ENCODE measurements at places on chromosomes 4 and X.

DNA sequence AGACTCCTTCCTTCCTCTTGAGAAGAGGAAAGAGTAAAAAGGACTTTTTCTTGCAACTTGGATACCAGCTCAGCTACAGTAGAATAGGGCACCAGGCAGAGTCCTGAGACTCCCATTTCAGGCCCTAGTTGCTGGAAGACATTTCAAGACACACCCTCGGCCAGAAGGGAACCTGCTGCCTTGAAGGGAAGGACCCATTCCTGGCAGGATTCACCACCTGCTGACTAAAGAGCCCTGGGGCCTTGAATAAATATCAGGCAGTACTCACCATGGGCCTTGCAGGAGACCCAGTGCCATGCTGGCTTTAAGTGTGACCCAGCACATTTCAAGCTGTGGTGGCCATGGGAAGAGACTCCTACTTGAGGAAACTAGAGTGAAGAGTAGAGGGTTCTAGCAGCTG lies 317.6 kb downstream of the DKK2 start:
- DNase-seq: no peak

DNA sequence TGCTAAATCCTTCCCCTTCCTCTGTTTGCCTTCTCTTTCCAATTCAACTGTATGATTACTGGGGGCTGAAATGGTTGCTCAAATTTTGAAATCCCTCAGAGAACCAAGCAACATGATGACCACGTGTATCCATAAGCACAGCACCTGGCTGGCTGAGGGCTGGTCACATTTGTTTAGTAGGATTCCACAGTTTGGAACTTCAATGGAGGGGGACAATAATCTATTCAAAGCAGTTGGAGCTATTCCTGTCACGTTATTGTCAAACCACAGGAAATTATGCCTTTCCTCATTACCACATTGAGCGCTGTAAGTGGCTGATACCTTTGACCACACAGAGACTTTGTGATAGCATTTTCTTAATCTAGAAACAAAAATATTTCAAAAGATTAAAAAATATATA lies 7.0 kb downstream of the TMSB4X start:
- DNase-seq: no peak

DNA sequence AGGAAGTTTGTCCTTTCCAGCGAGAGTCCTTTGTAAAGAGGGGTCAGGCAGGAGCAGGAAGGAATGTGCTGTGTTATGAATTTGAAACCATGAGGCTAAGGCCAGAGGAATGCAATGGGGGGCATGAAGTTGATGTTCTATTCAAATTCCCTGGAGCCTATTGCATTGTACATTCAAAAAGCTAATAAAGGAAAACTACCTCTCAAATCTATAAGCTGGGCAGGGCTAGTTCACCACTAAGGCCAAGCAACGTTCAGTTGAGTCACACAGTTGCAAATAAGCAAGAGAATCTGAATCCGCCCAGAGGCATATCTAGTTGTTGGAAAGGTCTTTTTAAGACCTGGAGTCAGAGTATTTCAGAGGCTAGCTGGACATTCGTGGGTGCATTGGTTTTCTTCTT lies 148.3 kb downstream of the DCTD start:
- DNase-seq: no peak

- no peak for DNase-seq
Measured at GRCh38 chr4:188818300-188818699, 679.1 kb downstream of the TRIML1 start.

GRCh38 chrX:130110379-130111219 lies at the start of gene ELF4:
TSS of gene ELF4 (minus strand) at chrX:130110497. CDS start at chrX:130081330, 29,167 bp downstream.
- peak; percentile 9 for DNase-seq

DNA sequence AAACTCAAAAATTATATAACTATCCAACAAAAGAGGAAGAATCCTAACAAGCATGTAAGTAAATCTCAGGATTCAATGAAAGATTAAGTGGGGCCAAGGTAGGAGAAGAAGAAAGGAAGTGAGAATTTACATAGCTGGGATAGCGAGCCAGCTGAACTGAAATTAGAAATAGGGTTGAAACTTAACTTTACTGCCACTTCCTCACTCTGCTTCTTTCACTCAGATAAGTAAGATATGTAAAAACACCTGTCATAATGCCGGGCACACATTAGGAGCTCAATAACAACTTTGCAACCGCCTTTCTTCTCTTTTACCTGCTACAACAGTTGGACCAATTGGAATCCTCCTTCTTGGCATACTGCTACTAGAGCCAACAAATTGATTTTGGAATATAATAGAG lies 129.4 kb downstream of the CNKSR2 start:
- DNase-seq: no peak

- no peak for DNase-seq
Measured at GRCh38 chr4:152680988-152681603, 1.3 kb upstream of the TMEM154 start.

GRCh38 chrX:114615765-114616164 lies 31.9 kb downstream of the HTR2C start:
- no peak for DNase-seq

DNA sequence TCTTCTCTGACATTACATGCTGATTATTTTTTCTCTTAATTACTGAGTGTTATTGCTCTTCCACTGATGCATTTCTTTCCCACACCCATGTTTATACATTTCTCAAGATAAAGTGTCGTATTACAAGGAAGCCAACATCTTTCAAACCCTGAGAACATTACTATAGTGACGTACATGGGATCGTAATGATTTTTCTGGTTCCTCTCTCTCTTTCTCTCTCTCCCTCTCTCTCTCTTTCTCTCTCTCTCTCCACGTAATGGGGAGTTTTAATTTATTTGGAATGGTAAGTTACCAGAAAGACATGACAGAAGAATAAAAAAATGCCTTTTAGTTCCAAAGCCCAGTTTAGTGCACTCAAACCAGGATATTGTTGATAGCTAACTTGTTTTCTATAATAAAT lies 40.4 kb upstream of the MAPK10 start:
- DNase-seq: no peak

- DNase-seq: no peak
Measured at GRCh38 chrX:65707151-65707550, 39.7 kb downstream of the MSN start.

GRCh38 chr4:51842167-51842553 lies 793 bp upstream of the DCUN1D4 start:
- DNase-seq: peak; percentile 23

DNA sequence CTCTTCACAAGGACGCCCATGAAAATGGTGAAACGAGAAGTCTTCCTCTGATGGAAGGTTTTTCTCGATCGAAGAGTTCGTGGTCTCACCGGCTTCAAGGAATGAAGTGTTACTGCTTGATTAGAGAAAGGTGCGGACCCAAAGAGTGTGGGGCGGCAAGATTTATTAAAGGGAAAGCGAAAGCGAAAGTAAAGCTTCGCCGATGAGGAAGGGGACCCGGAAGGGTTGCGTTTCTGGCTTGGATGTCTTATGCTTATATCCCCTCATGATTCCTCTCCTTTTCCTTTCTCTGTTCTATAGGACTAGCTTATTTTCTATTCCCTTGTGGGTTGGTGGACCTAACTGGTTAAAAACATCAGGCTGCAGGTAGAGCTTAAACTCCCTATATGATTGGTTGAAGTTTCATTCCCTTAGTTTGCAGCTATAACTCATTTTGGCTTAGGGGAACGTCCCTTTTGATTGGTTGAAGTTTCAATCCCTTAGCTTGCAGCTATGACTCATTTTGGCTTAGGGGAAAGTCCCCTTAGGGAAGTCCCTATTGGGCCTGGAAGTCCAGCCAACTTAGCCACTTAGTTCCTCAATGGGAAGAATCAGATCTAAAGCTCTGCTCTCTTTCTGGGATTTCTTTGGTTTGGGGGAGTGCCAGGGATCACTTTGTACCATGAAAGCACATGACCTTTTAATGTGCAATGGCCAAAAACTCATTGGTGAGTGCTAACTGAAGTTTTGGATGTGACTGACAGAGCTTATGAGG lies 1025.0 kb upstream of the PCDH10 start:
- DNase-seq: no peak

DNA sequence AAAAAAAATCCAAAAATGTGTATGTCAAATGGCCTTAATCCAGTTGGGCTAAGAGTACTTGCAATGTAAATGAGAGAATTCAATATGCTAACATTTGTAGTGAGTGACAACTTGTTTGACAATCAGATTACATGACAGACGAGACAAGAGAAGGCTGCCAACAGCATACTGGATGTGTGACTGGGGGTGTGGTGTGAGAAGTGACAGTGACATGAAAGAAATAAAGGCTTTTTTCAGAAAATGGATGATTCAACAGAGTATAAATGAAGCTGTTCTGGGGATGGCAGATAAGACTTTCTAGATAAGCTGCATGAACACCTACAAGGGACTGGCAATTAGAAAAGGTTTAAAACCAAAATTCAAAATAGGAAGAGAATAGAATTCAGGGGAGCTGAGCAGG lies 143.4 kb downstream of the CENPC start:
- no peak for DNase-seq

GRCh38 chrX:63466690-63467089 lies 115.6 kb upstream of the SPIN4 start:
- no peak for DNase-seq

GRCh38 chr4:56703378-56703777 lies 22.3 kb upstream of the HOPX start:
- DNase-seq: no peak

DNA sequence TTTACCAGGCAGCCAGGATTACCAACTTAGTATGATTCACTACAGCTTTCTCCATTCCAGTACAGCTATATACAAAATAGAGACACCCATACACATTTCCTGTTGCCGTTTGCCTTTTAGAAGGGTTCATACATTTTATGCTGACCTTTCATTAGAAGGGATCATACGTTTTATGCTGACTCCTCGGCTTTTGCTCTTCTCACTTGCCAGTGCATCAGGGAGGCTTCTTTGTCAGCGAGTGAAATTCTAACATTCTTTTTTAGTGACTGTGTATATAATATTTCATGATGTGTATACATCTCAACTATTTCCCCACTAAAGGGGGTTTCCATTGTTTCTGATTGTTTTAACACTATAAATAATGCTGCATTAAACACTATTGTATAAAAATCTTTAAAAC lies 552.6 kb downstream of the TRIML1 start:
- no peak for DNase-seq

DNA sequence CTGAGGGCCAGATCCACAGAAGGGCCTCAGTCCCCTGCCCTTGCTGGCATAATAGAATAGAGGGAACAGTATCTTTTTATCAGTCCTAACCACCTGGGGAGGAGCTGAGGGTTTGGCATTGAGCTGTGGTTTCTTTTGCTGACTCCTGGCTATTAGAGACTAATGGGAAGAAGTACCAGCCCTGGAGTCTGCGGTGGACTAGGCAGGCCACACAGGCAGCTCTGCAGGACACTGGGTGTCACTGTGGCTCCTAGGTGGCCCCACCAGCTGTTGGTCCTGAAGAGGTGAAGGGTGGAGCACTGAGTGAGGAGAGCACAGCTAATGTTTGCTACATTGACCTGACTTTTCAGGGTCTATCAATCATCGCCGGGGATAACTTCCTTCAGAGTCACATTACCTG lies 52.8 kb upstream of the GPC4 start:
- DNase-seq: no peak

GRCh38 chrX:16067886-16068515 lies 55.4 kb upstream of the GRPR start:
- no peak for DNase-seq

DNA sequence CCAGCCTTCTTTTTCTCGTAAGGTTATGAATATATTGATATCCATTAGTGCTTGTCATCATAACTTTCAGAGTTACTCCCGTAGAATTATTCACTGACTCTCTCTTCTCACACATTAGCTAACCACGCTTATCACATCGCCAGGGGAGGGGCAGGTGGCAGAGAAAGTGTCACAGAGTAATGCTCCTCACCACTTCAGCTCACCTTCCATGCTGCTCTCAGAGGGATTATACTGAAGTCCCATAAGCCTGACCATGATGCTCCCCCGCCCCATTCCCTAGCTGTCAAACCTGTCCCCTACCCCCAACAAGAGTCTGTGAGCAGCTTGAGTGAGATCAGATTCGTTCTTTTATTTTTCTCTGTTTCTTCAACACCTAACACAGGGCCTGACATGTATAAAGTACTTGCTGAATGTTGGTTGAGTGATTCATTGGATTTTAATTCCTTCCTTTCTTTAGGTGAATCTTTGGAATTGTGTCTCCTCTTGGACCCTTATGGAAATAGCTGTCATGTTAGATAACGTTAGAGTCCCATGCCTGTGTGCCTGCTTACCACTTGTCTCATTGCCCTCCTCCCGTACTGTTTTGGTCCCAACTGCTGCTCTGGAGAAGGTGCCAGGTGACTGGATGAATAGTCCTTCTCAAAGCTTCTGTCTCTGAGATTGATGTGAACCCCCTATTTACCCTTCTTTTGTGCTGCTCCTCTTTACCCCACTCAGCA lies 55.1 kb downstream of the RS1 start:
- no peak for DNase-seq

DNA sequence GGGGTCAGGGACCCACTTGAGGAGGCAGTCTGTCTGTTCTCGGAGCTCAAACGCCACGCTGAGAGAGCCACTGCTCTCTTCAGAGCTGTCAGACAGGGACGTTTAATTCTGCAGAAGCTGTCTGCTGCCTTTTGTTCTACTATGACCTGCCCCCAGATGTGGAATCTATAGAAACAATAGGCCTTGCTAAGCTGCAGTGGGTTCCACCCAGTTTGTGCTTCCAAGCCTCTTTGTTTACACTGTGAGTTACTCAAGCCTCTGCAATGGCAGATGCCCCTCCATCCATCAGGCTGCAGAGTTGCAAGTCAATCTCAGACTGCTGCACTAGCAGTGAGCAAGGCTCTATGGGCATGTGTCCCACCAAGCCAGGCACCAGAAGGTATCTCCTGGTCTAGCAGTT lies 158.1 kb downstream of the DTHD1 start:
- DNase-seq: no peak
